ENCODE measurements at places on chromosomes 12 and 14.

DNA sequence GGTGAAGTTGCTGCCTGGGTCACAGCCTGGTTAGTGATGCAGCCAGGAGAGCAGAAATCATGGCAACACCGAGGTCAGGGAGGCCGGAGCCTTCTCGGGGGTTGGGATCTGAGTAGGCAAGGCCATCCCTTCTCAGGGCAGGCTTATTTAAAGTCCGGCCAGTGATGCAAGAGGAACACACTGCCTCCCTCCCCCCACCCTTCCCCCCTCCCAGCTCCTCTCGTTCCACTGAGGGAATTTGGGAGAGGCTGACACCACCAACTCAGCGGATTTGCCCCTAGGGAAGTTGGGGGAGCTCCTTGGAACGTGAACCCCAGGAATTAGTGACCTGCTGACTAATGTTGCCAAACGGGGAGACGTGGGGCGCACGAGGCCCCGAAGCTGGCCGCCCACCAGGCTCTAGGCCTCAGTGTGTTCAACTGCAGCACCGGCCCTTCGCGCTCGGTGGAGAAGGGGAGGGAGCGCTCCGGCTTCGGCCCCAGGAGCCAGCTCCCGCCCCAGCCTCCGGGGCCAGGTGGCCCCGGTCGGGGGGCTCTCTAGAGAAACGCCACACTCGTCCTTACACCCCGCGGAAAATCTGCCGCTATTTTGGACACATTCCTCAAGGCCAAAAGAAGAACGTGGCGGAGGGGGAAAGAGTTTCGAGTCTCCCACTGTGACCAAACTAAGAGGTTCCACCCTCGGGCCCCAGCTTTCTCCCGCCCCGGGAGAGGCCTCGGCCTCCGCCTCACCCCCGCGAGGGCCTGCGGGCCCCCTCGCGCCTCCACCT is 1.6 kb downstream of the CTDSP2 start:
- no peak for DNase-seq

DNA sequence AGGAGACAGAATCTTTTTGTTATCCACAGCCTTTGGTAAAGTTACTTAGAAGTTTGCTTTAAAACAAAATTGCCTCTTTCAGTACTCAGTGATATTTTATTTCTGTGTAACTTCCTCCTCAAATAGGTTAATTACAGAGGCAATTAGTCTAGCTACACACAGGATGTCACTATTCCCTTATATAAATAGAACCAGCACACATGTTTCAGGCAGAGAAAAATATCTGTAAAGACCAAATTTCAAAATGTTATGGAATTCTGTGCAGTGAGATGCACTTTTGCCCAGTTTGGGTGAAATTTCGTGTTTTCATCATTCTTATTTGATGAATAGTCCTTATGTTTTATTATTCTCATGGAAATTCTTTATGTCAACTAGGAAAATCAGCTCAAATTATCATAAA is 410.6 kb upstream of the SOX5 start:
- no peak for DNase-seq

GRCh38 chr12:119283310-119283709 is 51.2 kb upstream of the CCDC60 start:
- DNase-seq, result no peak

GRCh38 chr14:81681541-81681940 is 147.9 kb upstream of the SEL1L start:
- DNase-seq, result no peak

- no peak for DNase-seq
Measured at GRCh38 chr12:106037524-106038298, 101.0 kb downstream of the NUAK1 start.

DNA sequence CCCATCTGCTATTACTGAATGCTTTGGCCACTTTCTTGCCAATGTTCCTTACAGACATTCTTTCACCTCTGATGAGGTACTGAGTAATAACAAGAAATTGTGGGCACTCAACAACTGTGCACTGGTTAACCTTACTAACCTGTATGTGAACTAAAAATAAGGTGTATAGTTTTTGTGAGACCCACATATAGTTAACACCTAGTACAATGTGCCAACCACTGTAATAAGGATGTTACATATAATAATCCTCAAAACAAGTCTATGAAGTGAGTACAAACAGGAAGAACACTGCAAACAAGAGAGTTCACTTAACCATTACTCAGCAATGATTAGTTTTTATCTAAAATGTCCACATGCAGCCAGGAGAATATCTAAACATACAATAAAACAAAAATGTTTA is 4.5 kb downstream of the DDHD1 start:
- DNase-seq, result no peak

DNA sequence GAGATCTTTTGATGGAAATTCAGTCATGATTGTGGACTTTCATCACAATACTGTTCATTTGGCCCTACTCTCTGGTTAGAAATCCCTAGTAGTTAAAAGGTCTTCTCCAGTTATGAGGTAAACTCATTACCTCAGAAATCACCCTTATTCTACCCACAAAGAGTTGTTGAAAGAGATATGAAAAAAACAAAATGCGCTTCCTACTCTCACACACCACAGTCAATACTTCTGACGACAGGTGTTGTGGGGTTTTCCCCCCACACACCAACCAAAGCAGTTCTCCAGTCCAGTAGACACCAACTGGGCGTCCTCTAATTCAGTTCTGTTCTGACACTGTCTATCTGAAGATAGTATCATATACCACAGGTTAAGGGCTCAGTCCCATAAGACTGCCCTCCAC is 54.9 kb downstream of the TRMT5 start:
- DNase-seq, result no peak

- no peak for DNase-seq
Measured at GRCh38 chr14:99946652-99947489, 118.4 kb upstream of the EVL start.

DNA sequence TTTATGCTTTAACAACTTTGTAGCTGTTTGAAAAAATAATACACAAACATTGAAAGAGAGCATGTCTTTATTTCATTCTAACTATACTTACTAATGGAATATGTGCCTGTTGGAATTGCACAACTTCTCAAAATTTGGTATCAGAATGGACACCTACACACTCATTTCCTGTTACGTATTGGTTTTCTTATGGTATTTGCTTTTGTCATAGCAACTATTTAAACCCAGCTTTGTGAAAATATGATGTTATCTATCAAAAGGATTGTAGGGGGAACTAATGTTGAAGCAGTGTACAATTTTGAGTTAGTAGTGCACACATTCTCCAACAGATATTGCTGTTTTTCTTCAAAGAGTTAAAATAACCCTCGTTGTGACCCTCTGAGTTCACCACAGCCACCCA is 52.6 kb downstream of the RBMS2 start:
- peak; percentile 75 for DNase-seq

All from bronchial epithelial cell (primary cell).